NCI-H2081 (cell line): ENCODE measurements at places on chromosomes 11 and 22.

DNA sequence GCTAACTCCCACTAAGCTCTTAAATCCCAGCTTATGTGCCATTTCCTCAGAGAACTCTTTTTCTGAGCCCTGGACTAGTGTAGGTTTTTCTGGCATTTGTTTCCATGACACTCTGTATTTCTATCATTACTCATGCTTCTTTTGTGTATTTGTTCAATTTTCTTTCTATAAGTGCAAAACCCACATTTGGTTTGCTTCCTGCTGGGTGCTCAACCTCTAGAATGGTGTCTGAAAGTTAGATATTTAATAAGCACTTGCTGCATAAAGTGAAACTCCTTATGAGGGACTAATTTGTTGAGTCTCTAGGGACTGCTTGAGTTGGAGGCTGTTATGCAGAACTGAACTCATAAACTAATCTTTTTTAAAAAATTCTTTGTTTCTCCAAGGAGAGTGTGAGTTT is 68.6 kb downstream of the SYT9 start:
- no peak for DNase-seq

DNA sequence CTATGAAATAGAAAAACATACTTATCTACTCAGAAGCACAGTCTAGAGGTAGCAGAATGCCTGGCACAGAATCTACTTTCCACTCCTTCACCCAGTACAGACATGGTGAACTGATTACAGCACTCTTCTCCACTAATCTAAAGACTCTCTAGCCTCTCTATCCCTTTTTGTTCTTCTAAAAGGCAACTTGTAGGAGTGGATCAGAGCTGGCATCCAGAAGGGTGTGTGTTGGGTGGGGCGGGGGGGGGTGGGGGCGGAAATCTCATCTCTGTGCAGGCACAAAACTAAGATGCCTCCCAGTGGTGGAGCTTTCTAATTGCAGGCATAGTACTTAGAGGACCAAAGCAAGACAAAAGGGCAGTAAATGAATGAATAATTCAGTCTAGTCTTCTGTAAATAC is 11.5 kb upstream of the EMID1 start:
- no peak for DNase-seq

DNA sequence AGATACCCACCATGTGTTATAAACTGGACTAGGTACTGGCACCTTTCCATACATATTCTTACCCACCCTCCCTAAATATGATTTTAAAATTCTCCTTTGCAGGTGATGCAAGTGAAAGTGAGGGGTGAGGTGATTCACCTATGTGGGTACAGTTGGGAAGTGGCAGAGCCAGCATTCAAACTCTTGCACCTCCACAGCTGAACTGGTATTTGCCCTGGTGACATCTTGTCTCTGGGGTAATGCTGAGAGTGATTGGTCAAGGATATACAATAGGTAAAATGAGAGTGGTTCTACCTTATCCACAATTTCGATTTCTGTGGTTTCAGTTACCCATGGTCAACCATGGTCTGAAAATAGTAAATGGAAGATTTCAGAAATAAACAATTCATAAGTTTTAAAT is 288.2 kb downstream of the MIAT start:
- no peak for DNase-seq

GRCh38 chr11:119721129-119722120 is 7.6 kb downstream of the NECTIN1 start:
- peak; percentile 11 for DNase-seq

DNA sequence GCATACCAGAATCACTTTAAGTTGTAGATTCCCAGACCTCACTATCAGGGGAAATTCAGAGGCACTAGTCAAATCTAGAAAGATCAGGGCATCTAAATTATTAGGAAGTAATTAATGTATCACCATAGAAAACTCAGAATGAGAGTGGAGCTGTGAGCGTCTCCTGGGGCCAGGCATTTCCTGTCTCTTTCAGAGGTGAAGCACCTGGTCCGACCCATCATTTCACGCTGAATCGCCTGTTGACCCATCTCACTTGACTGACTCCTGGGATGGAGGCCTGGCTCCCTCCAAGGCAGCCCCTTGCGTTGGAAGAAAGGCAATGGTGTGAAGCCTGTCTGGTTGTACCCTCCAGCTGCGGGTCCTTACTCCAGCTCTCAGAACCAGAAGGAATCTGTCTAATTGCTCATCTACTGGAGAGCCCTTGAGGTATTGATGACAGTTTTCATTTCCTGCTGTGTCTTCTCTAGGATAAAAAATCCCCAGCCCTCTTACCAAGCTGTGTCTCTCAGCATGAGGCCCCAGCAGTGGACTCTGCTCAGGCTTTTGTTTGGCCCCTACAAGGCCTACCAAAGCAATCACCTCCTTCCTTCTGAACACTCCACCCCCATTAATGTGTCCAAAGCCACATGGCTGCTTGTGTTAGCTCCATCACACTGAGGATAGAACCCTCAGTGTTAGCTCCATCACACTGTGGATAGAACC is 93.2 kb upstream of the SYT13 start:
- no peak for DNase-seq

- DNase-seq: peak; percentile 33
Measured at GRCh38 chr11:133659538-133660201, 127.4 kb upstream of the OPCML start.

GRCh38 chr11:17951685-17952388 is 61.0 kb downstream of the SERGEF start:
- DNase-seq: no peak

- no peak for DNase-seq
Measured at GRCh38 chr11:10539339-10539738, 1.6 kb downstream of the RNF141 start.

DNA sequence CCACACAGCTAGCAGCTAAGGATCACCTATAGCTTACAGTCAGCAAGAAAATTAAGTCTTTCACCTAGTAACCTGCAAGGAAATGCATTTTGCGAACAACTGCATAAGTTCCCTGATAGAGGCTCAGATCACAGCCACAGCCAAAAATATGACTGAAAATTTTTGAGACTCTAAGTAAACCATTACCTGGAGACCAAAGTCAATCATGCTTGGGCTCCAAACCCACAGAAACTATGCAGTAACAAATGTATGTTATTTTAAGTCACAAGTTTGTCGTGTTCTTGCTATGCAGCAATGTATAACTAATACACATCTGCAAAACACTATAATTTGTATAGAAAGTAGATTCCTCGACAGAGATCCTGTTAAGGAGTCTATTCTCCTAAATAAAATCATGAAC is 1025.7 kb upstream of the RAG2 start:
- no peak for DNase-seq

GRCh38 chr11:21461701-21462100 is 731.2 kb upstream of the ANO5 start:
- DNase-seq: no peak

DNA sequence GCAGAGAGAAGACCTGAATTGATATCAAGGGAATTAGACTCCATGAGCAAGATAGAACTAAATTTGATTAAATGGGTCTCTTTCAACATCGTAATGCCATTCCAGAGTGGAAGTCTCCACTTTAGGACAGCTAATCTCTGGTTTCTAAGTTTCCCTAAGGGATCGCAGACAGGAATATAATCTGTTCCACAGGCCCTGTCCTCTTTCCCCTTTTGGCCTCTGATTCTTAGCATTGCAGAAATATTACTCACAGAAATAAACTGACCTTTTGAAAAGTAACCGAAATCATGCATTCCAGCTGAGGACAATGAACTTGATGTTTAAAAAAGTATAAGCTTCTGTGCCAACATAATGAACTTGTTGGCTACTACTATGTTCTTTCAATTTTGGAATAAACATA is 227.8 kb downstream of the ETS1 start:
- DNase-seq: no peak

DNA sequence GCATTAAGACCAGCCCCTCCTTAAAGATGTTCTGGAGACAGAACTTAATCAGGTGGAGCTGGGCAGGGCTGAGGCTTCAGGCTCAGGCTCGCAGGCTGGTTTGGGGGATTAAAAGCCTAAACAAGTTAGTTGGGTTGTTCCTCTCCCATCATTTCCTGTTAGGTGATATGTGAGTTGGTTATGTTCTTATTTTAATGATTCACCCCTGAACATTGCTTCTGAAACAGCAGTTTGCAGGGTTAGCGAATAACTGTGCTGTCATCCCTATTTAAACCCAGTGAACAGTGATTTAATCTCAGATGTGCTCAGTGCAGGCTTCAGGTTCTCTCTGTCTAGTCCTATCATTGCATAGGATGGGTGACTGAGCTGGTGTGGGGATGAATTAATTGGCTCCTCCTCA is 47.4 kb upstream of the BIRC3 start:
- no peak for DNase-seq

- no peak for DNase-seq
Measured at GRCh38 chr11:88202498-88202897, 27.3 kb upstream of the RAB38 start.

DNA sequence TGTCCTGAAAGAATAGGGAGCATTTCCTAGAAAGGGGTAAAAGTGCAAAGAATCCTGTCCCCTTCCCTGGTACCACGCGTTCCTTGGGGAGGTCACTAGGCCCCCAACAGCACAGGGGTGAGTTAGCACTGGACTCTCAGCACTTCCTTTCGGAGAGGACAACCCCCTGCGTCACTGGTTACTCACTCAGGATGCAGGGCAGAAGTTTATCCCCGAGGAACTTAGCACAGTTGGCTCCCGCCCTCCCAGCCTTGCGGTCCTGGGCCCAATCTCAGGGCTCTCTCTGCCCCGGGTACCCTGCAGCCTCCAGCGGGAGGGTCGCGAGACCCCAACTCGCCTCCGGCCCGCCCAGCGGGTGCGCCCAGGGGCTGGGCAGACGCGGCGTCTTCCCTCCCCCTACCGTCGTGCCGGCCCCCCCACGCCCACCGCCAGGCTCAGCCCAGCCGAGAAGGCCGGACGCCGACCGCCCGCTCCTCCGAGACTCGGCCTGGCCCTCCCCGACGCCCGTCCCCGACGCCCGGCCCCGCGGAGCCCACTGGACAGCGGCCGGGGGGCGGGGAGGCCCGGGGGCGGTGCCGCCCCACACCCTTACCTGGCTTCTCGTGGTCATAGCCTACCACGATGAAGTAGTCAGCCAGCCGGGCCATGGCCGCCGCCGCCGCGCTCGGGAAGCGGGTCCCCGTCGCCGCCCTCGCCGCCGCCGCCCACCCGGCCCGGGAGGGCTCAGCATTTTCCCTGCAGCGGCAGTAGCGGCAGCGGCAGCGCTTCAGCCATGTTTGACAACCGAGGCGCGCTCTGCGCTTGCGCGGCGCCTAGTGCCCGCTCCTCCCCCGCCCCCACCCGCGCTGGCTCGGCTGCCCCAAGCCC is at the start of gene SBF2:
Gene SBF2 (minus strand): TSS at position 797 of the 867 bp plus-strand sequence. CDS start 150 bp downstream, at position 647.
- DNase-seq: peak; percentile 78

DNA sequence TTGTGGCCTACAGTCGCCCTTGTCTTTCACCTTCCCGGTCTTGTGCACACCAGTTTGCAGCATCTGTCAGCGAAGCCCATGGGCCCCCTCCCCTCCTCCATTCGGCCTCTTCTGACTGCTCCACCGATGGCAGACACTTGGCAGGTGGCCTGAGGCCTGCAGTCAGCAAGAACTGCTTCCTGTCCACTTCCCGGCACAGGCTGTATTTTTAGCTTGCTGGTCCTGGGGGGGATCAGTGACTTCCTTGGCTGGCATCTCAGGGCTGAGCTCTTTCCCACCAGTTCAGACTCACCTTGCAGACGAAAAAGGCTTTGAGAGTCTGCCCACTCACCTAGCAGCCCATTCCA is 106.4 kb downstream of the SYN3 start:
- no peak for DNase-seq

- no peak for DNase-seq
Measured at GRCh38 chr11:46122945-46123715, 1.9 kb upstream of the PHF21A start.

DNA sequence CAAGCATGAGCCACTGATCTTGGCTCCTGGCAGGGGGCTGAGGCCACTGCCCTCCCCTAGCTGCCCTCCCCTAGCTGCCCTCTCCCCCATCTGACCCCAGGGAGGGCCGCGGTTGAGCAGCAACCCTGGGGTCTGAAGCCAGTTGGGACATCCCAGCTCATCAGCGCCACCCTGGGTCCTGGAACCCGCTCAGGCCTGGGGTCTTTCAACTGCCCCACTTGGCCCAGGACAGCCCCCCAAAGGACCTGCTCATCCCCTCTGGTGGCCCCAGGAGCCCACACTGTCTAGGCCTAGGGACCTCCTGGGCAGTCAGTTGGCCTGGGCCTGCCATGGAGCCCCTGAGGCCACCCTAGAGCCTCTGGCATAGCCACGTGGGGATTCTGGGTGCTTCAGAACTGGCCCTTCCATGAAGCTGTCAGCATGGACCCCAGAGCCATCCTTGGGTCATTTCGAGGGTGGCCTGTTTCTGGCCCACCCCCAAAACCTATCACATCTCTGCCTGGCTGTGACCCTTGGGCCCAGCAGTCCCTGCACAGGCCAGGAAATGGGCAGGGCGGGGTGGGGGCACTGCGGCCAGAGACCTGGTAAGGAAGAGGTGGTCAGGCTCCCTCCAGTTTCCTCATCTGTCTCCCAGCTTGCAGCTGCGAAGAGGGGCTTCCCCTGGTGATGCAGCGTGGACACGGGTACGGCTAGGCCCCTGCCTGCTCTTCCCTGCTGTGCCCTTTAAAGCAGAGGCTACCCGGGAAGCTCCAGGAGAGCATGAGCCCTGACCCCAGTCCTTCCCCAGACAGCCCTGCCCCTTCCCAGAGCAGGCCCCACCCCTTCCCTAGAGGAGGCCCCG is 37.9 kb downstream of the MUC2 start:
- DNase-seq: no peak

- DNase-seq: no peak
Measured at GRCh38 chr22:27424319-27424718, 377.2 kb downstream of the MN1 start.

DNA sequence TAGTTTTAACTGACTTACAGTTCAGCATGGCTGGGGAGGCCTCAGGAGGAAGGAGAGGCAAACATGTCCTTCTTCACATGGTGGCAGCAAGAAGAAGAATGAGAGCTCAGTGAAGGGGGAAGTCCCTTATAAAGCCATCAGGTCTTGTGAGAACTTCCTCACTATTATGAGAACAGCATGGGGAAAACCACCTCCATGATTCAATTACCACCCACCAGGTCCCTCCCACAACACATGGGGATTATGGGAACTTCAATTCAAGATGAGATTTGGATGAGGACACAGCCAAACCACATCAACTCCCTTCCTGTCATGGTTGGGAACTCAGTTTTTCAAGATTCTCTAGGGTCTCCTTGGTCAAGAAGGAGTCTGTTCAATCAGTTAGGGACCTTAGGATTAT is 432.9 kb upstream of the CNTN5 start:
- no peak for DNase-seq

DNA sequence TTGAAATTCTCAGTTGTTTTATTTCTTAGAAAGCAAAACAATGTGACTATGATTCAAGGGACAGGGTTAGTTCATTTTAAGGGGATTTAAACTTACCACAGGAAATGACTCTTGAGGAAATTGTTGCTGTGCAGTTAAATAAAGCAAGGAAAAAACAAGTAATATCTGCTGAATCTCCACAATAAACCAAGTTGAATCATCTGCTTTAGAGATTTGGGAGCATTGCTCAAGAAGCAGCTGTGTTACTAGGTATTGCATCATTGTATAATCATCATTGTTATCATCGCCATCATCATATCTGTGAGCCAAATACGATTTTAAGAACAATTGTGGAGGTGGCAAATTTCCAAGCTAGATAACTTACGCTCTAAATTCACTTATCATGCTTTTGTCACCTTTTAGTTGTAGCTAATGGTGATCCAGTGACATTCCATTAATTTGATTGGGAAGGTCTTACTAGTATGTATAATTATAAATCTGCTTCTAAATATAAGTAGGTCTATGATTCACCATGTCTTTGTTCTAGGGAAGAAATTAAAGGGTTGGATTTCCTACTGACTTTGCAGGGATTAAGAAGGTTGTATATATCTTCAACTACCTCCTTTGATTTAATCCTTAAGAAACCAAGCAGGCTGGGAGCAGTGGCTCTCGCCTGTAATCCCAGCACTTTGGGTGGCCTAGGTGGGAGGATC is 19.9 kb downstream of the MMP10 start:
- DNase-seq: peak; percentile 25

- DNase-seq: no peak
Measured at GRCh38 chr11:102989379-102990047, 34.0 kb upstream of the MMP13 start.
